ENCODE measurements at places on chromosomes 11 and 22.

DNA sequence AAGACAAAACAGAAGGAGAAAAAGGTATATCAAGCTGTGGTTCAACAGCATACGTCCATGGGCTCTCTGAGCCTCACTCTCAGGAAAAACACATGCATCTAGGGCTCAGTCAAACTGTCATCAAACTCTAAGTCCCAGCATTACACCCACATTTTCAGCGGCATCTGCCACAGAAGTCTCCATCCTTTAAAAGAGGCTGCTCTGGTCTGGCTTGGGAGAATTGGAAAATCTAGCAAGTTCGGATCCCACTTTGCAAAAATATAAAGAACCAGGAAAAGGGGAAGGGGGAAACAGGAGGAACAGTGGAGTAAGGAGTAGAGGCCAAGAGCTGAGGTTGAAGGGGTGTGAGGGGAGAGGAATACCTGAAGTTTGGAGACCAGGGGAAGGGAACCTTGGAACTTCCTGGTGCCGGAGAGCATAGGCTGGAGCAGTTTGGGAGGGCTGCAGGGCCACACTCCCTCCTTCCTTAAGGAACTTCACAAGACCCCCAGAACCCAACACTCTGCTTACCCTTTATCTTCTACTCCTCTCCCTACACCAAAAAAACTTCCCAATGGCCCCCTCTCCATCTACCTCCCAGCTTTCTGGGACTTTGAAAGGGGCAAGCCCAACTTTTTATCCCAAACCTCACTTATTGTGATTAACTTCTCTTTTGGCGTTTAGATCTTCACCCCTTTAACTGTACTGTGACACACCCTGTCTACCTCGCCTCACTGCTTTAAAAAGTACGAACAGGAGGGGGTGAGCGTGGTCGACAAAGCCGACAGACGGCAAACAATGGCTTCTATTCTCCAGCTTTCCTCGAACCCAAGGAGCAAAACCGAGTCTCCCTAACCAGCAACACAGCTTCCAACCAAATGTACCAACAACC lies 4.0 kb downstream of the PAX6 start:
- DNase-seq: no peak

DNA sequence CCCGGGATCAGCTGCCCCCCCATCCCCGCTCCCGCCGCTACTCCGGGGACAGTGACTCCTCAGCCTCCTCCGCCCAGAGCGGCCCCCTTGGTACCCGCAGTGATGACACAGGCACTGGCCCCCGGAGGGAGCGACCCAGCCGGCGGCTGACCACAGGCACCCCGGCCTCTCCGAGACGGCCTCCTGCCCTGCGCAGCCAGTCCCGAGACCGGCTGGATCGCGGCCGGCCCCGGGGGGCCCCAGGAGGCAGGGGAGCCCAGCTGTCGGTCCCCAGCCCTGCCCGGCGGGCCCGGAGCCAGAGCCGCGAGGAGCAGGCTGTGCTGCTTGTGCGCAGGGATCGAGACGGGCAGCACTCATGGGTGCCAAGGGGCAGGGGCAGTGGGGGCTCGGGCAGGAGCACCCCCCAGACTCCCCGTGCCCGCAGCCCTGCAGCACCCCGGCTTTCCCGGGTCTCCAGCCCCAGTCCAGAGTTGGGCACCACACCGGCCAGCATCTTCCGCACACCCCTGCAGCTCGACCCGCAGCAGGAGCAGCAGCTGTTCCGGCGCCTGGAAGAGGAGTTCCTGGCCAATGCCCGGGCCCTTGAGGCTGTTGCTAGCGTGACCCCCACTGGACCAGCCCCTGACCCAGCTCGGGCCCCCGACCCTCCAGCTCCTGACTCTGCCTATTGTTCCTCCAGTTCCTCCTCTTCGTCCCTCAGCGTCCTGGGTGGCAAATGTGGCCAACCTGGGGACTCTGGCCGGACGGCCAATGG lies 3.9 kb downstream of the RASL10A start:
- DNase-seq: no peak

- no peak for DNase-seq
These were observed 518.4 kb downstream of the SOX6 start for GRCh38 chr11:15837901-15838489.

DNA sequence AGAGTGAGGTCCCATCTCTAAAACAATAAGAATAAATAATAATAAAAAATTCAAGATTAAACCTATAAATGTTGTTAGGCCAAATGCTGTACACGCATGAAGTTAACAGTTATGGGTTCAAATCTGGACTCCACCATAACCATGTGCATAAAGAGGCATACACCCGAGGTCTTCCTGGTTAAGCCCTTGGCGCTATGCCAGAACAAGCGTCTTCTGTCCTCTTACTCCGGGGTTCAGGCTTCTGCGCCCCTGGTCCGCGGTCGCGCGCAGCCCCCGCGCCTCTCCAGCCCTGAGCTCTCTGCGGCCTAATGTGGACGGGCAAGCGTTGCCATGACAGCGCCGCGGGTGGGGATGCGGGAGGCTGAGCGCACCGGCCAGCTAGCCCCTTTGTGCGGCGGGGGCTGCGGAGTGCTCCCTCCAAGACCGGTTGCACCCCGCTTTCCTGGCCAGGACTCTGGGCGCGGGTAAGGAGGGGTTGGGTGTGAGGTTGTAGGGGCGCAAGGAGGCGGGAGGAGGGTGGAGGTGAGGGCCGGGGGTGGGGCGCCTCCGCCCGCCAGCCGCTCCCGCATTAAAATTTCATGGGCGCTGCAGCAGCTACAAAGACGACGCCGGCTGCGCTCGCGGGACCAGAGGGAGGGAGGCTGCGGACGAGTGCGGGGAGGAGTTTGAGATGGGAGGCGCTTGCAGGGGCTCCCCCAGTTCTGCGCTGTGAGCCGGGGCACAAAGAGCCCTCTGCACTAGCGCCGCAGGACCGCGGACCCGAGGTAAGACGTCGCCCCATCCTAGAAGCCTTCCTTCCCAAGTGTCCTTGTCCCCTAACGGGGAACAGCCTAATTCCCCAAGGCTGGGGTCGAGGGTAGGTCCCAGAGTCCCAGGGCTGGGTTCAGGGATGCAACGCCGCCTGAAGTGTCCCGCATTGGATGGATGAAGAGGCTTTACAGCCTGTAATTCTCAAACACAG lies at the start of gene MIAT:
MIAT (plus strand) TSS at position 698 of the 961 bp plus-strand sequence.
- peak; percentile 87 for DNase-seq

Data from lower leg skin (tissue), 4 donors.